Kidney tubule cell (primary cell): ENCODE measurements at places on chromosomes 3 and 15.

DNA sequence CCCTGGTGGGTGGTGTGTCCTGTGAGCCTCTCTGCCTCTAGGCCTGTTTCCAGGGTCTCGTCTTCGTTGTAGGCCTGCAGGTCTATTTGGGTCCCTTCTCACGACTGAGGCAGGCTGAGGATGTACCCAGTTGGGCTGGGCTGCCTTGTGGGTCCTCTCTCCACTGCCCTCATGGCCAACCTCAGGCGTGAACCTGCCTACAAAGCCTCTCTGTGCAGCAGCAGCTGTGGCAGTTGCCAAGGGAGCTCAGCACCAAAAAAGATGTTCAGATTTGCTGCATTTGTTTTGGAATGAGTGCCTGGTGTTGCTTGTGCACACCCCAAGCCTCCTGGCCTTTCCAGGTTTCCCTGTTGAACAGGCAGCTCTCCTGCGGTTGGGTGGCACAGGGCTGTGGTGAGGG lies 13.4 kb downstream of the KLF13 start:
- DNase-seq = no peak

- DNase-seq = no peak
These were observed 10.8 kb downstream of the SELENOT start for GRCh38 chr3:150613709-150614480.

DNA sequence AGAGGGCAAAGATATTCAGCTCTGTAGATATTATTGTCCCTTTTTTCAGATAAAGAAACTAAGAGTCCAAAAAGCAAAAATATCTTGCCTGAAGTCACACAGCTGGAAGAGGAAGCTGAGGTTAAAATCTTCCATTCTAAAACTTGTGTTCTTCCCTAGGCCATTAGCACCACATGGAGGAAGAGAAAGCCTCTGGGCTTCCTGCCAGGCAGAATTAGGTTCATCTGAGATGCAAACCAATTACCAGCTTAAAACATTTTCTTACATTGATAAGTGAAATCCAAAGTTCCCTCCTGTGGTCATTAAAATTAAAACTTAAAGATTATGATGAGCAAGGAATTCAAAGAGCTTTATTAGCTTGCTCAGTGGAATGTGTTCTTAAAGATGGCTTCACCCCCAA lies 235.3 kb upstream of the SETMAR start:
- no peak for DNase-seq

GRCh38 chr3:48715174-48715800 lies 1.7 kb downstream of the IP6K2 start:
- peak; percentile 82 for DNase-seq

GRCh38 chr3:42656680-42657610 lies 3.4 kb downstream of the ZBTB47 start:
- no peak for DNase-seq

DNA sequence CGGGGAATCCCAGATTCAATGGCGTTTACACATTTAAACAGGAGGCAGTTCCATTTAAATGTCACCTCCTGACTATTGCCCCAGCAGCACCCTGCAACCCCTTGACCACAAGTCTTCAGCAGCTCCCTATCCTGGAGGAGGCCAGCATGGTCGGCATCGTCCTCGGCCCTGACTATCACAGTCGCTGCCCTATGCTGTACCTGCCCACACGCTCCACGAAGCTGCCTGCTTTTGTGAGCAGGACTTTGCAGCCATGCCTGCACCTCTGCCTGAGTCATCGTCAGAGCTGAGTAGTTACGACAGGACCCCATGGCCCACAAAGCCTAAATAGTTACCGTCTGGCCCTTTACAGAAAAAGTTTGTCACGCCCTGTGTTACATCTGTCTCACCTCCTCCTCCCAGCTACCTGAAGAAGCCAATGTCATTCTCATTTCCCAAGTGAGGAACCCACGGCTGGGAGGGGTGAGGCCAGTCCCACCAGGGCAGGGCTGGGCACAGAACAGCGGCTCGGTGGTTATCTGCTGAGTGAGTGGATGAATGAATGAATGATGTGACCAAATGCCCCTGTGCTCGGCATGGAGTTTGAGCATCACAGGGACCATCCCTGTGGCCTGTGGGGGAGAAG lies 47.8 kb upstream of the IQSEC1 start:
- peak; percentile 12 for DNase-seq

GRCh38 chr3:131402391-131403039 lies 20.9 kb downstream of the NUDT16 start:
- DNase-seq = peak; percentile 28

- peak; percentile 80 for DNase-seq
These were observed 183.9 kb downstream of the FAM43A start for GRCh38 chr3:194869482-194870169.

DNA sequence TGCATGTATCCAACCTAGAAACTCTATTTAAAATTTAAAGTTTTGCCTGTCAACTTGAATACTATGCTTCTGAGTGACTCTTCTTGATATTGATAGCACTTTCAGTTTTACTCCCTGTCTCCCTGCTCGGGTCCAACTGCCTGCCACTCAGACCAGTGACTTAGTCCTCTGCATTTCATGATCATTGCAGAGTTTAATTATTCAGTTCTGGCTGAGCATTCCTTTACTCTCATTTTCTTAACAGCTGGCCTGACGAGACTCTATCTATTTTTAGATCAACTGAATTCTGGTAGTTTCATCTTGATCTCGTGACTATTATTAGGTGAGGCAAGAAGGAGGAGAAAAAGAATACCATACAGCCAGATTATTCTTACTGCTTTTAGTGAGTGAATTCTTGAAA lies 617.4 kb downstream of the SI start:
- DNase-seq = peak; percentile 54

DNA sequence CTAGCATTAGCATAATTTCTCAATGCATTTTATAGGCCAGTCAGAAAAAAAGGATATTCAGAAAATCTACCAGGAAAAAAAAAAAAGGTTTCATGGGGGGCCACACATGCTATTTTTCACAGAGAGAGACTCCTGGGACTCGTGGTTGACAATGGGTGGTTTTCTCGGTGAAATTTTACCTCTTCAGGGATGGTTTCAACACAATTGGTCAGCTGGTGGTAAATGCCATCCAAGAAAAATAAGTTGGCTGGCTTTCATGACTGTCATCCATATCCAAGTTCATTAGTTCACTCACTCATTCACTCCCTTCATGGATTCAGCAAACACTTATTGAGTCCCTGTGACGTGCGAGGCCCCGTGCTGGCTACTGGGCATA lies 217.3 kb downstream of the SHQ1 start:
- peak; percentile 9 for DNase-seq

GRCh38 chr3:53938645-53939044 lies 47.0 kb upstream of the SELENOK start:
- peak; percentile 68 for DNase-seq

DNA sequence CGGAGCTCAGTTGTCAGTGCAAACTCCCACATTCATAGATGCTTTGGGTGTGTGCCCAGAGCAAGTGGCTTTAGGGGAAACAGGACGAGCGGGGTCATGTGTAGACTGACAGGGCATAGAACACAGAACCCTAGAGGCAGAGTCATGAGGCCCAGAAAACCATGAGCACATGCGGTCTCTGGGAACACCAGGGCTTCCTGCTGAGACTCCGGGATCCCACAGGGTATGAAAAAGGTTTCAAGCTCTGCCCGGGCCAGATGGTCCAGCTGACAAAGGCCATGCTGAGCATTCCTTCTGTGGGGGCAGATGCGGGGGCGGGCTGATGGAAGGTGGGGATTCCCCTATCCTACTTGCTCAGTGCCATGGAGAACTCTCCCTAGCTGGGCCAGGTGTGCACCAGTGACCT lies 44.8 kb downstream of the ROPN1B start:
- DNase-seq = no peak

- no peak for DNase-seq
These were observed 23.6 kb downstream of the PLEKHO2 start for GRCh38 chr15:64865126-64865997.

- no peak for DNase-seq
These were observed 6.7 kb upstream of the ISLR2 start for GRCh38 chr15:74123658-74124057.

GRCh38 chr3:171064461-171064860 lies 37.9 kb upstream of the SLC2A2 start:
- DNase-seq = peak; percentile 83

GRCh38 chr3:39132096-39133092 lies 21.0 kb downstream of the CSRNP1 start:
- peak; percentile 20 for DNase-seq

GRCh38 chr3:9110802-9111201 lies 138.6 kb downstream of the SRGAP3 start:
- no peak for DNase-seq

DNA sequence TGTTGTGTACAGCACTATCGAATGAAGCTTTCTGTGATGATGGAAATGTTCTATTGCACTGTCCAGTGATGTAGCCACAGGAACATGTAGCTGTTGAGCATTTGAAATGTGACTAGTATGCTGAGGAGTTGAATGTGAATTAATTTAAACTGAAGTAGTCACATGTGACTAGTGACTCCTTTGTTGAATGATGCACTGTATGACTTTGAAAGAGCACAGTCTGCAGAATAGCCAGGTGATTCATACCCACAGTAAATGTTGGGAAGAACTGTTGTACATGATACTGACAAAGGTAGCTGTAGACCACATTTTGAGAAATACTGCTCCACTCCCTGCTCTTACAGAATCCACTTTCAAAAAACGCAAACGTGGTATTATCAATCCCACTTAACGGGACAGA lies 34.0 kb upstream of the ACTL6A start:
- DNase-seq = peak; percentile 76

DNA sequence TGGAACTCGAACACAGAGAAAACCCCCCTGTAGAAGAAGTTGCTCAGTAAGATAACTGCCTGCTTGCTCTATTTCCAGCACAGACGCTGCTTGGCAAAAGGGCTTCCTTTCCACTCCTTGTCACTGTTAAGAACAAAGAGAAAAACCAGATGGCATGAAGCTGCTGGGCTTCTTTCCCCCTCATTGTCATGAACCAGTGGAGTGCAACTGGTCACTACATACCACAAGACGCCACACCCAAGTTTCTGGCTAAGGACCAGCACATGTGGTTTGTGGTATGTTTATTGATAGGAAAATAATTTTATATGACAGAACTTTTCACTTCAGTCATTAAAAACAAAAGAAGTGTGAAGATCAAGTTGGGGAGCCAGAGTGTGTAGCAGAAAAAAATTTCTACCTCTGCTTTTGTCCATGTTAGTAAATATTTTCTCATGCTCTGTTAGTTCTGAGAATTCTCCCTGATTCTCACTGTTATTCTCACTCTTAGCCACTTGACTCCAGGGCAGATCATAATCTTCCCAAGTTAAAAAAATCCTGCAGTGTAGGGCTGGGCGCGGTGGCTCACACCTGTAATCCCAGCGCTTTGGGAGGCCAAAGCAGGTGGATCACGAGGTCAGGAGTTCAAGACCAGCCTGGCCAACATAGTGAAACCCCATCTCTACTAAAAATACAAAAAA lies 37.9 kb downstream of the CLK3 start:
- peak; percentile 82 for DNase-seq

- DNase-seq = no peak
These were observed 3.8 kb upstream of the ZNF280D start for GRCh38 chr15:56736881-56737707.

- DNase-seq = no peak
These were observed 8.1 kb upstream of the SRPRB start for GRCh38 chr3:133797396-133798105.

GRCh38 chr3:31744913-31745312 lies 212.2 kb downstream of the STT3B start:
- no peak for DNase-seq

- no peak for DNase-seq
These were observed 88.0 kb downstream of the GABRG3 start for GRCh38 chr15:27058939-27059338.

GRCh38 chr3:119219069-119219468 lies 21.6 kb downstream of the B4GALT4 start:
- DNase-seq = no peak

GRCh38 chr15:53563627-53564026 lies 195.8 kb downstream of the WDR72 start:
- no peak for DNase-seq

GRCh38 chr3:114432310-114432709 lies 138.5 kb downstream of the TIGIT start:
- DNase-seq = no peak

GRCh38 chr15:83446904-83447709 lies at the start of gene SH3GL3:
Gene SH3GL3 (plus strand): TSS chr15:83447341. CDS start chr15:83447534, 193 bp downstream.
- DNase-seq = peak; percentile 78

DNA sequence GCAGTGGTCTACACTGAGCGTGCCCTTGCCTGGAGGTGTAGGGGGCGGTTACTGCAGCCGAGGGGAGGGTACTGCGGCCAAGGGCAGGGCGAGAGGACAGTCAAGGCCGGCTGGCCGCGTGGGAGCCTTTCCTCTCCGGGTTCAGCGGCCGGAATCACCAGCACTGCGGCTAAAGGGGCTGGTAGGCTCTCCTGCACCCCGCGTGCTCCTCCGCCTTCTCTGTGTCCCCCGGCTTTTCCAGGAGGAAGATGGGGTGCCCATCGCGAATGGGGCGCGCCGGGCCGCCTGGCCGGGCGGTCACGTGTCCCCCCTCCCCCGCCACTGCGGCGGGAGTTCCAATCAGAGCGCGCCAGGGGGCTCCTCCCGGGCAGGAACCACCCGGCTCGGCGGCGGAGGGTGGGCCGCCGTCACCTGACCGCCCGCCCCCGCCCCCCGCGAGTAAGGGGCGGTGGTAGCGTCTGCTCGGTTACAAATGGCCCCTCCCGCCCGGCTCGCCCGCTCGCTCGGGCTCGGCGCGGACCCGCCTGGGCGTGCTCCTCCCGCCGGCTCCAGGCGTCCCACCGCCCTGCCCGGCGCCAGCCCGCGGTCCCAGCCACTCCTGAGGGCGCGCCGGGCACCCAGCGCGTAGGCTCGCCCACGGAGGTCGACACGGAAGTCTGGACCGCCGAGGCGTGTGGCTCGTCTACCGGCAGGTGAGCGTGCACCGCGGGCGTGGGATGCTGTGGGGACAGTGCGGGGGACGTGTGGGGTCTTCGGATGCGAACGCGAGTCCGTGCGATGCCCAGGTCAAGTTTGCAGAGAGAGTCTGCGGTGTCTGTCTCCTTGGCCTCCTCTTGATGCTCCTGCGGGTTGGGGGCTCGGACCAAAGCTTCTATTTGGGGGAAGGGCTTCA lies 242.6 kb upstream of the TOPAZ1 start:
- peak; percentile 80 for DNase-seq

DNA sequence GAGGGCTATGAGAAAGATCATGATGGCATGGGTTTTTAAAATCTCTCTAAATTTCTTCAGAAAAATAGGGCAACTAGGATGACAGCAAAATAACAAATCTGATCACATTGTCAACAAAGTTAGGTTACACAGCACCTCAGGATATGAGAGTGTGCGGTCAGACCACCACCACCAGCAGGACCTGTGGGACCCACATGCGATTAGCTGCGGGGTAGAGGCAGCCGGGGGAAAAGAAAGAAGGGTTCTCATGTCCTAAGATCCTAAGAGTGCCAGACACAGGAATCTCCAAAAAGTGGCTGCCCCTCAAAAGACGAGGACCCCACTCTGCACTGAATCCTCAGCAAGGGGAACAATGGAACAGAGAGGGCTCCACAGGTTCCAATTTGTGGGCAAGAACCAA lies 15.6 kb downstream of the CHRNA3 start:
- no peak for DNase-seq

GRCh38 chr3:133884054-133884886 lies 11.4 kb downstream of the RAB6B start:
- no peak for DNase-seq

DNA sequence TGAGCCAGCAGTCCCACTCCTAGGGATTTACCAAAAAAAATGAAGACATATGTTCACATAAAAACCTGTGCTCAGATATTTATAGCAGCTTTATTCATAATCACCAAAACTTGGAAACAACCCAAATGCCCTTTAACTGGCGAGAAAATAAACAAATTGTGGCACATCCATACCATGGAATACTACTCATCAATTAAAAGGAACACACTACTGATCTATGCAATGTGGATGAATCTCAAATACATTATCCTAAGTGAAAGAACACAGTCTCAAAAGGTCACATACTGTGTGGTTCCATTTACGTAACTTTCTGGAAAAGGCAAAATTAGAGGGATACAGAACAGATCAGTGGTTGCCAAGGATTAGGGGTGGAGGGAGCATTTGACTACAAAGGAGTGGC lies 394.5 kb downstream of the SHQ1 start:
- DNase-seq = no peak
